ENCODE measurements at places on chromosomes 6 and 20.

GRCh38 chr6:113971741-113972140 is 793 bp upstream of the HDAC2 start:
- DNase-seq = no peak

- DNase-seq = no peak
Measured at GRCh38 chr20:23200914-23201313, 114.8 kb upstream of the CD93 start.

GRCh38 chr6:20071998-20072397 is 140.3 kb downstream of the MBOAT1 start:
- no peak for DNase-seq

DNA sequence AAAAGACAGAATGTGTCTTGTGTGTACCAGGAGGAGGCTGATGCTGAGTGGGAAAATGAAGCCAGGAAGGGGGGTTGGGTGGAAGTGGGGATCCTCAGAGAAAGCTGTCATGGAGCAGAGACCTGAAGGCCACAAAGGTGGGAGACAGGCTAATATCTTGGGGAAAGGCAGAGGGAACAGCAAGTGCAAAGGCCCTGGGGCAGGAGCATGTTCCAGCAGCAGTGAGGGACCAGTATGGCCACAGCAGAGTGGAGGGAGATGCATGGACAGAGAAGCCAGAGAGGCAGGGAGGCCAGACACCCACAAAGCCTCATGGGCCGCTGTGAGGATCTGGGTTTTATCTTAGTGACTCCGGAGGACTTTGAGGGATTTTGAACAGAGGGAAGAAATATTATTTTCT is 254.2 kb upstream of the SULF2 start:
- no peak for DNase-seq

- no peak for DNase-seq
Measured at GRCh38 chr6:160447350-160447749, 99.2 kb downstream of the SLC22A3 start.

DNA sequence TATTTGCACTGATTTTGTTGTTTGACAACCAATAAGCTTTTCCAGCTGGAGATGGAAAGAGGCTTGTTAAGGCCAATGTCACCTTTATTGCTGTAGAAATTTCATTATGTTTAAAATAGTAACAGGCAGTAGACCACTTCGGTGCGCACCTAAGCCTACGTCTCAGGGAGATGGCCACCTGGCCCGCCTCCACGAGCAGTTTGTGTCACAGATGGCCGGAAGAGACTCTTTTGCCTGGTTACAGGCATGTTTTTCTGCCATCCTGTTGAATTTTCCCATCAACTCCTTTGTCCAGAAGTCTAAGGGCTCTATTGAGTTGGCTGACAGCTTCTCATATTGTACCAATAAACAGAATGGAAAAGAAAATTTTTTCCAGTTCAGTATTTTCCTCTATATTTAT is 51.0 kb downstream of the SLC9A8 start:
- DNase-seq = no peak

- peak; percentile 46 for DNase-seq
Measured at GRCh38 chr6:100633096-100633777, 168.5 kb upstream of the SIM1 start.

DNA sequence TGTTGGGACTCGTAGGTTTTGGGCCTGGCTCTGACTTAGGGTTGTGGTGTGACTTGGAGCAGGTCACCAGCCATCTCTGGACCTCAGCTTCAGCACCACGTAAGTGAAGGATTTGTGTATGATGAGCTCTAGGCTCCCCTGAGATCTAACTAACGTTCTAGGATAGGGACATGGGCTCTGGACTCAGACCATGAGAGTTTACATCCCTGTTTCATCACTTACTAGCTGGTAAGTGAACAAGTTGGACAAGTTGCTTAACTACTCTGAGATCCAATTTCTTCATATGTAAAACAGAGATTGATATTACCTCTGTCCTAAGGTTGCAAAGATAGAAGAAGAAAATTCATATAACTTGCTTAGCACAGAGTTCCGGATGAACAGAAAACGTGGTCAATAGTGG is 20.3 kb upstream of the PNPLA1 start:
- peak; percentile 10 for DNase-seq

GRCh38 chr6:101195588-101195987 is 197.9 kb upstream of the GRIK2 start:
- DNase-seq = no peak

DNA sequence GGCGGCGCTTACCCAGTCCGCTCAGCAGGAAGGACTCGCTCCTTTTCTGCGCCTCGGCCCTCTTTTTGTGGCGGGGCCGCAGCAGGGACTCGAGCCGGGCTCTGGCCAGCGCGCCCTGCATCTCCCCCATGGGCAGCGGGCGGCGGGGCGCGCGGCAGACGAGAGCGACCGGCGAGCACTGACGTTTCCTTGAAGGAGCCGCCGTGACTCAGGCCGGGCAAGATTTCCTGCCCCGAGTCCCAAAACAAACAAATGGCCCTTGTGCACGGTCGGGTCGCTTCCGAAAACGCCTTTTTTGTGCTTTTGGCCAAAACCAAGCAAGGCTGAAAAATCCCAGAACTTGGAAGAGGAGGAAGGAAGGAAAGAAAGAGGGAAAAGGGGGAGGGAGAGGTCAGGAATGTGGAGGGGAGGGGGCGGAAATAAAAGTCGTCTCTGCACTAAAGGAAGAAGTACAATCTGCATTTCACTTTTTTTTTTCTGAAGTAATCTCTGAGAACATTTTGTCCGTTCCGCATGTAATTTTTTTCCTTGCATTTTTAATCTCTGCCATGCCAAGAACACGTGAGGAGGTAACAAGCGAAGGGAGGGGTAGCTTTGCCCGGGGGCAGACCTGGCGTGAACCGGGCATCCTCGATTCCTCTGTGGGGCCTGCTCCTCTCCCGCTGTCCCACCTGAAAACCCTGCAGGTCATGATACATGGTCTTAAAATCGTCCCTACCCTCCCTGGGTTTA is 123.3 kb upstream of the SLC2A12 start:
- no peak for DNase-seq

DNA sequence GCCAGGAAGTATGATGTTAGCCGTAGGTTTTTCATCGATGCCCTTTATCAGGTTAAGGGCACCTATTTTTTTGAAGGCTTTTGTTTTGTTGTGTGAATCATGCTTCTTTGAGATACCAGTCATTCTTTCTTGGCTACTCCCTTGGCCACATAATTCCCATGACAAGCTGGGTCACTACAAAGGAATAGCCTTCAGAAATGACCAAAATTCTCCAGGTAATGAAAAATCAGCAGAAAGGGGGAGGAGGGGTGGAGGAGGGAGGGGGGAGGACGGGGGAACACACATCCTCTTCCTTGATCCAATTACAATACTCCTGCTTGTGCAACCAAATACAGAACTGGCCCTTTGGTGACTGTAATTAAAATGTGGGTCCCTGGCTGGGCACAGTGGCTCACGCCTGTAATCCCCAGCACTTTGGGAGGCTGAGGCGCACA is 21.7 kb upstream of the TGM2 start:
- no peak for DNase-seq

DNA sequence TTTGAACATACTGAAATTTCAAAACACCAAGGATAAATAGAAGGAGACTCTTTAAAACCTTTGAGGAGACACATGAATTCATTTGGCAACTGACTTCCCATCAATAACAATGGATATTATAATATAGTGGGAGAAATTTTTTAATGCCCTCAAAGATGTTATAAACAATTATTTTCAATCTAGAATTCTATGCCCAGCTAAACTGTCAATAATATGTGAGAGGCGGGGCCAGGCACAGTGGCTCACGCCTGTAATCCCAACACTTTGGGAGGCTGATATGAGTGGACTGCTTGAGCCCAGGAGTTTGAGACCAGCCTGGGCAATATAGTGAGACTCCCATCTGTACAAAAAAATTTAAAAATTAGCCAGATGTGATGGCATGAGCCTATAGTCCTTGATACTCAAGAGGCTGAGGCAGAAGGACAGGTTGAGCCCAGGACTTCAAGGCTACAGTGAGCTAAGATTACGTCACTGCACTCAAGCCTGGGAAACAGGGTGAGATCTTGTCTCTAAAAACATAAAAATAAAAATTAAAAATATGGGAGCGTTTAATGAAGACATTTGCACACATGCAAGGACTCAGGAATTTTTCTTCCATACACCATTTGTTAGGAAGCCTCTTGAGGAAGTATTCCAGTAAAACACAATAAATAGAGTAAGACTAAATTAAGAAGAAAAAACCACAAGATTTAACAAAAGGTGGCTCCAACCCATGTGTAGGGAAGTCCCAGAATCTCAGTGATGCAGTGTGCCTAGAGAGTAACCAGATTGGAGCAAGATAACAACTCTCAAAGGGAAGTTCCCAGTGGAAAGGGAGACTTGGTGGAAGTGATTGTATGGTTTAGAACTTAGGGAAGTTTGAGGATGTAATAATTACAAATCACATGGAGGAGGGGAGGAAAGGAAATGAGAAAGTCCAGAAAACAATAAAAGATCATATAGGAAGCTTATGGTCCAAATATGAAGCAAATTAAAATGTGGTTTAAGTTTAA is 26.3 kb upstream of the ETV7 start:
- no peak for DNase-seq

DNA sequence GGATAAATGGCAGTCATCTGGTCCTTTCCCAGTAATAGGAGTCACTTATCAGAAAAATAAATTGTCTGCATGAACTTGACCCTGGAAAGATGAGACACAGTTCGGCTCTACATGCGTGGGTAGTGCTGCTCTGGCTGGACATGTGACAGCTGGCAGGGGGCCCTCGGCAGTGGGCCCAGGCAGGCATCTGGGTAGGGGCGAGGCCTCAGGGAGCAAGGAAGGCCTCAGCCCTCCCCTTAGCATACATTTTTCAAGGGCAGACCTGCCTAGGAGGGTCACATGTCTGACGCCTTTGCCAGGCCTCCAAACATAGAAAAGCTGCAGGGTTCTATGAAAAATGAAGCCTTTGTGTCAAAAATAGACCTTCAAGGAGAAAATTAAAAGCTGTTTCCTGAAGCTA is 12.8 kb upstream of the ILRUN start:
- no peak for DNase-seq

DNA sequence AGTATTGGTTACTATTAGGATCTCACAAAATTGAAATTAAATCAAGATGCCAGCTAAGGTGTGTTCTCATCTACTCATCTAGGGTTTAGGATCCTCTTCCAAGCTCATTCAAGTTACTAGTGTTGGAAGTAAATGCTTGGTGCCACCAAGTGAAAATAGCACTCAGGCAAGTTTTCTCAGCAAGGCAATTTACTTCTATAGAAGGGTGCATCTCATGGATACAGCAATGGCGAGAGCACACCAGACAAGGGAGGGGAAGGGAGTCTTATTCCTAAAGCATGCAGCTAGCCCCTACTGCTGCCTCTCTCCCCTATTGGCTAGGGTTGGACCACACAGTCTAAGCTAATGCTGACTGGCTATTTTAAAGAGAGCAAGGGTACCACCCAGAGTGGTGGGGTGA is 23.0 kb upstream of the FAM8A1 start:
- DNase-seq = no peak

GRCh38 chr20:38197619-38198018 is 32.5 kb upstream of the TGM2 start:
- DNase-seq = no peak

DNA sequence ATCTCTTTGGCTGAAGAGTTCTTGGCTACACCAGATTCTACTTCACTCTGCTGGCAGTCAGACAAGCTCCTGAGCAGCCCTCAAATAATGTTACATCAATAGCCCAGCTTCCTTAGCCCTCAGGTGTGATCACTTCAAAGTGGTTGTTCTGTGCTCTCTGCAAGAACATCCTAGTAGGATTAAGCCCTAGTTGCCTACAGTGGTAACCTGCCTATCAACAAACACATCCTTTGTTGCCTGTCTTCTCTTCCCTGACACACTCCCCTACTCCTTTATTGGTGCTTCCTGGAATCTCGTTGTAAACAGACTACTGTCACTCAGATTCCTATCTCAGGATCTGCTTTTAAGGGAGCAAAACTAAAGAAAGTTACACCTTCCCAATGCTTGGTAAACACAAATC is 45.1 kb upstream of the TASP1 start:
- DNase-seq = no peak

GRCh38 chr20:52992632-52993031 is 20.5 kb downstream of the TSHZ2 start:
- DNase-seq = no peak

- DNase-seq = no peak
Measured at GRCh38 chr6:141335477-141336273, 797.0 kb upstream of the GJE1 start.

DNA sequence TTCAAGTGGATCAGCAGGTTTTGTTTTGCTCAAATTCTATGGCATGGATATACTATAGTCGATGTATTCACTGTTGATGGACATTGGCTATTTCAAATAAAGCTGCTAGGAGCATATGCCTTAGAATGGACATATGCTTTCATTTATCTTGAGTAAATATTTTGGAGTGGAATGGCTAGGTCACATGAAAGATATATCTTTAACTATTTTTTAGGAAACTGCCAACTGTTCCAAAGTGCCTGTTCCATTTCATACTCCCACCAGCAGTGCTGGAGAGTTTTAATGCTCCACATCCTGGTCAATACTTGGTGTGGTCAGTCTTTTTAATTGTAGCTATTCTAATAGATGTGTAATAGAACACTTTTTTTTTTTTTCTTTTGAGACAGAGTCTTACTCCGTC is 81.1 kb upstream of the PIM1 start:
- no peak for DNase-seq

- DNase-seq = no peak
Measured at GRCh38 chr20:63457737-63458136, 14.7 kb downstream of the KCNQ2 start.

DNA sequence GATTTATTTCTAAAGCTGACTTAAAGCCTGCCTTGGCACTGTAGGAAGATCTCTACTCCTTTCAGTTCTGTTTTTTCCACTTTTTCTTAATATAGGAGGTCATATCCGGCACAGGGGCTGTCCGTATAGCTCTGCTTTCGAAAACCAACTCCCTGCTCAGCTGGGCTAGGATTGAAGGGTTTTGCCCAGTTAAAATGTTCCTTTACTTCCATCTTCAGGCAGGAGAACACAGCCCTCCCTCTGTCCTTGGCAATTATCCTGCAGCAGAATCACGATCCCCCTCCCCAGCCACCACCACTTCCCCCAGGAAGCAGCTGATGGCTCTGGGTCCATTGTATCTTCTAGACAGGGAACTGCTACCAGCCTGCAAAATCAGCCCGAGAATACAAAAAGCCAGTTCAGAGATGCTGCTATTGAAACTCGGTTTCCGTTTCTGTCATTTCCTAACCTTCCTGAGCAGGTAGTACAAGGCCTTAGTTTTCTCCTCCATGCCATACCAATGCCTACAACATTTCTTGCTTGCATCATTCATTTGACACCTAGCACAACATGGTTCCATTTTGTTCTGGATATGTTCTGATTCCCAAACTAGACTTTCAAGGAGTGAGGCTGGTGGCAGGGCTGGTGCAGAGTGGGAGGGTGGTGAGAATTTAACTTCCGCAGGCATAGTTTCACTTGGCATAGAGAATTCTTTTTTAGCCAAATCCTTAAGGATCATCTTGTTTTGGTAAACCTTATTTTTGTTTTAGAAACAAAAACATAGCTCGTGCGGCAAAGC is 53.9 kb downstream of the FAM50B start:
- no peak for DNase-seq

DNA sequence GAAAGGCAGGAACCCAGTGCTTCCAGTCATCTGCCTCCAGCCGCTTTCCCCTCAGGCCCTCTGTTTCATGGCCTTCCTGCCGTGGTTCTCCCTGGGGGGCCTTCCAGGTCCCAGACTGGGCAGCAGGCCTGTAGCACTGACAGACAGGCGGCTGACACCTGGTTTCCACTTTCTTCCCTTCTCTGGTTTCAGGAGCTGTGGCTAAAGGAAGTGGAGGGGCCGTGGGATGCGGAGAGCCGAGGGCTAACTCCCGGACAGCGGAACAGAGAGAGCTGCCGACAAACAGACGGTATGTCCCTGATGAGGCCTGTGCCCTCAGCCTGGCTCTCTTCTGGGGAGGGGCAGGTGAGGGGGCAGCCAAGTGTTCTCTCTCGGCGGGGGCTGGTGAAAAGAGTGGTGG is 12.5 kb downstream of the LRRC73 start:
- DNase-seq = no peak
